ENCODE measurements at places on chromosomes 11 and 22. TPM values are rescaled to one million over a fixed set of nuclear protein-coding genes. Genes with fewer than 3 reads are reported as not detected.

ARHGAP42 gene
- total RNA-seq: 23.2 TPM

ART1 gene
- not detected for total RNA-seq

OR5P2 gene
- not detected for total RNA-seq

KCNJ11 gene
- total RNA-seq: not detected

RNF26 gene
- 5.9 TPM for total RNA-seq

PRG3 gene
- not detected for total RNA-seq

BIRC3 gene
- 3.3 TPM for total RNA-seq

RAG2 gene
- total RNA-seq: not detected

SYT12 gene
- total RNA-seq: 3.6 TPM

TRIM48 gene
- not detected for total RNA-seq

PGA5 gene
- not detected for total RNA-seq

APOL1 gene
- total RNA-seq: 29.0 TPM

OR4D5 gene
- total RNA-seq: not detected

LMO1 gene
- not detected for total RNA-seq

NOX4 gene
- total RNA-seq: 0.13 TPM

OR4X2 gene
- not detected for total RNA-seq

KCNQ1OT1 gene
- total RNA-seq: 6.4 TPM

SYTL2 gene
- 26.4 TPM for total RNA-seq

KIF18A gene
- 12.0 TPM for total RNA-seq
